NCI-H460 (cell line): ENCODE measurements at places on chromosomes 7 and 10.

- no peak for DNase-seq
These were observed 178.1 kb upstream of the GRB10 start for GRCh38 chr7:50960621-50961310.

GRCh38 chr7:77702968-77703472 is 6.8 kb downstream of the RSBN1L start:
- no peak for DNase-seq

DNA sequence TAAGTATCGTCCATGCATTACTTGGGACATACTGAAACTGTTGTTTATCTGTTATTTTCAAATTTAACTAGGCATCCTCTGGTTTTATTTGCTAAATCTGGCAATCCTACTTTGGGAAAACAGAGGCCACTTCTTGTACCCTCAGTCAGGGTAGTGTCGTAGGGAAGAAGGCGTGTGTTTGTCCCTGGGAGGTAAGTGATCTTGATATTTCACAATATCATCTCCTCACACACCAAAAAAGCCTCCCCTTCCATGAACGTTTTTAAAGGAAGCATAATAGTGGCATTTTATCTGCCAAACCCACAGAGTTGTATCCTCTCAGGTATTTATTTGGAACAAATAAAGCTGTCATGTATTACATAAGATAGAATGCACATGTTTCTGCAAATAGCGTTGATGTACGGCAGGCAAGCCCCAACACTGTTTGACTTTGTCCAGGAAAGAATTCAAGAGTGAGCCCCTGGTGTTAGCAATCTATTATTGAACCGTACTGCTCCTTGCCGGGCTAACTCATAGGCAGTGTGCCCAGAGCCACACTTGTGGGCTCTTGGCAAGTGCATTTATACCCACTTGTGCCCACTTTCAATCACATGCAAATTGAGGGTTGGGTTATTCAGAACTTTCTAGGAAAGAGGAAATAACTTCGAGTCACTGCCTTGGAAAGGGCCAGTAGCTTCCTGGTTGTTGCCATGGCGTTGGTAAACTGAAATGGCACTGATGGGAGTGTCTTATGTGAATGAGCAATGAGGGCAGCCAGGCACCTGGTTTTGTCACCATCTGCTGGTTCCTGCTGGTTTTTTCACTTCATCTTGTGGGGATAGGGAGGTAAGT is 266.0 kb downstream of the USP6NL start:
- DNase-seq, result no peak

DNA sequence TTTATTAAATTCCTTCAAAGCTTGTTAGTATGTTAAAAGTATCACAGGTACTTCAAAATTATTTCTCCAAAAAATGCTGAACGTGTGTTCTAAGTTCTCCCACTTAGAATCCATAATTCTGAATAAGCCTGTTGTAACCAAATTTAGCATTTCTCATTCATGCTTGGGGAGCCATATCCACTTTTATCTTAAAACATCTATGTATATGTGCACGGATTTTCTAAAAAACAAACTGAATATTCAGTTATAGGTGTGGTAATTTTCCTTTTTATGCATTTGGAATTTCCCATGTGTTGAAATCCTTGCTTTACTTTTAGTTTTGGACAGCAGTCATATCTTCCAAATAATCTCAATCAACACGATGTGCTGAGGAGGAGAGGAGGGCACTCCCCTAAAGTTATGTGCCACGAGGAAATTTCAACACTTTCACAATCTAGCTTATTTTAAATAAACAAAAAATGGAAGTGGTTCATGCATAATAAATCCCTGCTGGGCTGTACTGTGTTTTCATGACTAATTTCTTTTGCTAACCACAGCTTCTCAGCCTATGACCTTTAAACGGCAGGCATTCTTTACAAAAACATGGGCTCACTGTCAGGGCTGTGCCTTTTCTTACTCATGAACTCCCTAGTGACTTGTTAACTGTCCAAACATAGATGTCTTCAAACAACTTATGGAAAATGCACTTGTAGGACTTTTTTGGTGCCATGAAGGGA is 380.3 kb upstream of the SEMA3C start:
- DNase-seq, result peak; percentile 77
